Aorta (tissue), 5 donors: ENCODE measurements at places on chromosomes 12 and 14. TPM values are rescaled to one million over a fixed set of nuclear protein-coding genes. Genes with fewer than 3 reads are reported as not detected.

- H3K27ac ChIP-seq = no peak overlapping the region
- no peak overlapping the region for H3K4me3 ChIP-seq
- no peak for DNase-seq
Observed at GRCh38 chr14:20866963-20867362, 24.2 kb upstream of the RNASE3 start.

DNA sequence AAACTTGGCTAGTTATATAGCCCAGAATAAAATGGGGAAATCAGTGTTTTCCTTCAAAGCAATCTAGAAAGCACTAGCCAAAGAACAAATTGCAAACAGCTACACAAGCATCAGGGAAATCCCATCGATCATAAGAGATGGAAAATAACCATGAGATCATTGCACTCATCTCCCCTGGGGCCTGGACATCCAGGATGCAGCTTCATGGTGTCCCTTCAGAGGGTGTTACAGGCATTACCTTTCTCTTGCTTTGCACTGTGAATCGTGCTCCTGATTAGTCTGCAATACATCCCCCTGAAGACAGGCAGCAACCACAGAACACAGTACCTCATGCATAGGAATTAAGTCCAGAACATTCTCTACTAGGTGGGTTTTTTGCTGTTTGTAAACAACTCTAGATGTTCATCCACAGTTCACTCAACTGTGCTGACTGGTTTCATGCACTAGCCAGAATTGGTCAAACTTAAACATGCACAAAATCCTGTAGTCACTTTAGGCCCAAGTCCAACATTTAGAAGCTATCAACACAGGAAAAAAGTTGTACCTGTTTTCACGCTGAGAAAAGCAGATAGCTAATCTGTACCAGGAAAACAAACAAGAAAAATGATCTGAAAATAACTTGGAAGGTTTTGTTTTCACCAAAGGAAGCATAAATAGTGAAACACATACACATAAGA is 120.1 kb downstream of the ZFP36L1 start:
- no peaks in the 10 kb centered on the region for H3K36me3 ChIP-seq
- H3K4me1 ChIP-seq = no peaks in the 10 kb centered on the region
- DNase-seq = no peak
- H3K27me3 ChIP-seq = no peaks in the 10 kb centered on the region
- no peak overlapping the region for H3K4me3 ChIP-seq
- H3K27ac ChIP-seq = no peak overlapping the region

DNA sequence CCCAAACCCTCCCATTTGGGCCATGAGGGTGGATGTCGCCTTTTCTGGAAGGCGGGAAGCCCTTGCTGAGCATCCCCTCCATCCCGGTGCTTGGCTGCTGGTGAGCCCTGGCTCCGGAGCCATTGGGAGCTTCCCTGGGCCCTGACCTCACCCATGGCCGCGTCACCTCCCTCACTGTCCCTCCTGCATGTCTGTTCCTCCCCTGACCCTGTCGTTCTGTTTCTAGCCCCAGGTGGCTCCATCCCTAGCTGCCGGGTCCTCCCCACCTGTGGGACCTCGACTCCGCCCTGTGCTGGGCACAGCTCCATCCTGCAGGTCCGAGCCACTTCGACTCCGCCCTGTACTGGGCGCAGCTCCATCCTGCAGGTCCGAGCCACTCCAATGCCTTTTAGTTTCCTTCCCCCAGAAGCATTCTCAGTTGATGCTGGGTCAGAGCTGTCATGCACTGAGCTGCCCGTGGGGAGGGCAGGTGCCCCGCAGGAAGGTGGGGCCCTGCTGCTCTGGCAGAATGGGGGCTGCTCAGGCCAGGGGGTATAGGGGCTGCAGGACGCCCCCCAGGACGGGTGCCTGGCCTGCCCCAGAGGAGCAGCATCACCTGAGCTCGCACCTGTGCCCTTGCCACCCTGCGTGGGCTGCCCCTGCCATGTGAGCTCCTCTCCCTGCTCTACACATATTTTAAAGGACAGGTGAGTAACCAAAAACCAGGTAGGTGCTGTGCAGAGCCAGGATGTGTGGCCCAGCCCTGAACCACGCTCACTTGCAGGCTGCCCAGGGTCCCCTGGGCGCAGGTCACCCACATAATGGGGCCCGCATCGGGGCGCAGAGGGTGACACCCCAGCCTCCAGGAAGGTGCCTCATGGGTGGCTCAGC is 19.0 kb downstream of the NOC4L start:
- no peaks in the 10 kb centered on the region for H3K27me3 ChIP-seq
- peak; percentile 53 for DNase-seq
- no peaks in the 10 kb centered on the region for H3K4me1 ChIP-seq
- no peak overlapping the region for H3K4me3 ChIP-seq
- H3K36me3 ChIP-seq = no peaks in the 10 kb centered on the region

DNA sequence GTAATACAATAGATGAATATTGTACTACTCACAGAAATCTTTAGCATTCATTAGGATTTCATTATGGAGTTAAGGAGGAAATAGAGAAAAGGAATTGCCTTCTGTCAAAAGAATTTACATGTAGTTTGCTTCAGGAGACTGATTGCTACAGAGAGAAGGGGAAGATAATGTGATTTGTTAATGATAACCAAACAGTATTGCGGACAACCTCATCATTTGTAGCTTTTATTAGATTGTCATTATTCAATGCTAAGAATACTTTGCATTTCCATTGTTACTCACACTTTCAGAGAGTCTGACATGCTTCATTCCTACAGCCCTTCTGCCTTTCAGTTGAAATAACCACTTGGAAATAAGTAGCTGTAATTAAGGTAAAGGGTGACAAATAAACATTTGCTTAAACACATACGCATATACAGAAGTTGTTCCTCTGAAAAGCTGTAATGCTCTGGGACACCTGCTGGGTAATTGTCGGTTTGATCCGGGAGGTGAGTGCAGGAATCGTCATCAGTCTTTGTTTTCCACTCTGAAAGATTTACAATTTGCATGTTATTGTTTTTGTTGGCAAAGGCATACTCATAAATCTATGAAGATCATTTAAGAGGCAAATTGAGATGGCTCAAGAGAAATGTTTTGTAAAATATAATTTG is 600.2 kb downstream of the TRHDE start:
- no peak for DNase-seq
- no peak overlapping the region for H3K4me3 ChIP-seq
- no peaks in the 10 kb centered on the region for H3K4me1 ChIP-seq
- no peaks in the 10 kb centered on the region for H3K36me3 ChIP-seq
- no peaks in the 10 kb centered on the region for H3K27me3 ChIP-seq

DNA sequence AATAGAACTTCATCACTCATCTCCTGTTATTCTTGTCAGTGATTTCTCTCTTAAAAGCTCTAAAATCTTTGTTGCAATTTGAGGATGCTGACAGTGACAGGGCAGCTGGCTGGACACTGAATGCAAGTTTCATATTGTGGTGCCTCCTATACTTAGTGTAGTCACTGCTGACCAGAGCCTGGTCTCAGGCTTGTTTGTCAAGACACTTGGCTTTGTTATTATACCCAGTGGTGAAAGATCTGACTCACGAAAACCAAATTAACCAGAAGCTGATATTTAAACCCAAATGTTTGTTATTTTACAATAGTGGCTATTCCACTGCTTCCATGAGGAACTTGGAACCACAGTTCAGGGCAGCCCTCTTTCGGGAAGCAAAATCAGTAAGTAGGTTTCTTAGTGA is 42.8 kb downstream of the RPGRIP1 start:
- H3K4me3 ChIP-seq = no peak overlapping the region
- no peak overlapping the region for H3K27ac ChIP-seq
- DNase-seq = no peak
- H3K27me3 ChIP-seq = no peaks in the 10 kb centered on the region
- H3K36me3 ChIP-seq = no peaks in the 10 kb centered on the region

- no peaks in the 10 kb centered on the region for H3K27me3 ChIP-seq
- H3K36me3 ChIP-seq = no peaks in the 10 kb centered on the region
- DNase-seq = no peak
- H3K27ac ChIP-seq = no peak overlapping the region
Observed at GRCh38 chr14:100035700-100036099, 29.5 kb upstream of the EVL start.

GSC gene
- total RNA-seq = 1.3 TPM

LRTM2 gene
- total RNA-seq = not detected

SDSL gene
- total RNA-seq = 3.8 TPM

FBXO33 gene
- 13.0 TPM for total RNA-seq

FGD6 gene
- total RNA-seq = 15.5 TPM

ZNF26 gene
- 16.7 TPM for total RNA-seq

HOXC10 gene
- total RNA-seq = 1.6 TPM
